ENCODE measurements at places on chromosomes 4 and X.

- DNase-seq, result no peak
Measured at GRCh38 chr4:38366997-38367396, 297.0 kb upstream of the KLF3 start.

DNA sequence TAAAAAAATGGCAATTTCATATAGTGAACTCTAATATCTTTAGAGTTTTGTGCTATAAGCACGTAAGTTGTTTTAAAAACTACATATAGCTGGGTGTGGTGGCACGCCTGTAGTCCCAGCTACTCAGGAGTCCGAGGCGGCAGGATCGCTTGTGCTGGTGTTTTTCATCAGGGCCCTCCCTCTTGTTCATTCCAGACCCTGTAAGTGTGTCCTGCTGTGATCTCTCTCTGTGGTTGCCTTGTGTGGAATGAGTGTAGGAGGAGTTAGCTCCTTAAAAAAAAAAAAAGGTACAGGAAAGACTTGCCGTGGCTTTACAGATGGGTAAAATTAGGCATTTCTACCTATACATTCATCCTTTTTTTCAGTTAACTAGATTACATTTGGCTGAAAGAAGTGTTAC, 35.4 kb downstream of the RBBP7 start:
- DNase-seq, result no peak

- no peak for DNase-seq
Measured at GRCh38 chr4:150909116-150909515, 106.0 kb downstream of the LRBA start.

- no peak for DNase-seq
Measured at GRCh38 chr4:91935217-91935616, 368.5 kb upstream of the GRID2 start.

DNA sequence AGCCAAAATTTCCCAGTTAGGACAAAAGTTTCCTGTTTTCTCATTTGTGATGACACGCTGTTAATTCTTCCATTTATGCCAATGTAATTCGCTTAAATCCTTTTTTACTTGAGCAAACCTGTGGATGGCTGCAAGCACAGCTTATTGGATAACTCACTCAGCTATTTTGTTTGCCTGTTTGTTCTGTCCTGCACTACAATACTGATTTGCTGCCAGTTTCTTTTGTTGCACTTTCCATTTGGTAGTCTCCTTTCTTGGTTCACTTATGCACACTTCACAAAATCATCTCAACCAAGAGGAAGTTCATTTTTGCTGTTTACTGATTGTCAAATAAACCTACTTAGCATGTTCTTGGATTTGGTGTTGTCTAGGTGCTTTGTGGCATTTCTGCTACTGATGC, 40.3 kb downstream of the MFAP3L start:
- no peak for DNase-seq

GRCh38 chr4:137892134-137892533, 350.0 kb downstream of the SLC7A11 start:
- no peak for DNase-seq

GRCh38 chrX:71941145-71941544, 30.5 kb downstream of the NHSL2 start:
- no peak for DNase-seq

DNA sequence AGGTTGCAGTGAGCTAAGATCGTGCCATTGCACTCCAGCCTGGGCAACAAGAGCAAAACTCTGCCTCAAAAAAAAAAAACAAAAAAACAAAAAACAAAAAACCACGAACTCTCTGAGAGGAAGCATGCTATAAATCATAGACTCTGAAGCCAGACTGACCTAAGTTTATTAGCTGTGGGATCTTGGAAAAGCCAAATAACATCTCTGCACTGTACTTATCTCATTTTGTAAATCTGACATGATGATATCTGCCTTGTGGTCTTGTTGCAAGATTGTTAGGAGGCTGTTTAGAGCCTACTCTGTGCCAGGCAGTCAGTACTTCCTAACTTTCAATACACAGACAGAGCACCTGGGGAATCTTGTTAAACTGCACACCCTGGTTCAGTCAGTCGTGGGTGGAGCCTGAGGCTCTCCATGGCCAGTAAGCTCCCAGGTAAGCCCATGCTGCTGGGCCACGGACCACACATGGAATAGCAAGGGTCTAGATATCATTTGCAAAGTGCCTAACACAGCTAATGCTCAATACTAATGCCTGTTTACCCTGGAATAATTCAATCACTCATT, 107.6 kb upstream of the SMIM10 start:
- no peak for DNase-seq

- DNase-seq, result no peak
Measured at GRCh38 chrX:140091125-140091886, 126.0 kb upstream of the CXorf66 start.

GRCh38 chr4:185803022-185803421, 9.0 kb downstream of the SORBS2 start:
- DNase-seq, result no peak

- no peak for DNase-seq
Measured at GRCh38 chr4:86271057-86271456, 88.8 kb downstream of the MAPK10 start.

- DNase-seq, result no peak
Measured at GRCh38 chr4:16739997-16740624, 158.3 kb downstream of the LDB2 start.

- no peak for DNase-seq
Measured at GRCh38 chr4:102316585-102316984, 28.7 kb downstream of the SLC39A8 start.

DNA sequence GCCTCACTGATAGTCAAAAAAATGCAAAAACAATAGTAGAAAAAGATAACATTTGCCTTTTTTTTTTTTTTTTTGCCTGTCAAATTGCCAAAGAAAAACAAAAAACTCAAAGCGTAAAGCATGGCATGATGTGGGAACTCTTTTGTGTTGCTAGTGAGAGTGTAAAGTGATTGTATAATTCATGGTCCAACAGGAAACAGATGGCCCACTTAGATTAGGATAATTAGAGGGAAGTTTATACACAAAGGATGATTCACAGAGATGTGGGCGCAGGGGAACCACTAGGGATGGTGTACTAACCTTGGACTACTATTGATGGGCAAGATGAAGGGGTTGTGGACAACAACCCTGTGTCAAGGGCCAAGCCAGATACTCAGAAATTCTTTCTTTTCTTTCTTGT, 16.4 kb downstream of the MCUB start:
- peak; percentile 51 for DNase-seq

DNA sequence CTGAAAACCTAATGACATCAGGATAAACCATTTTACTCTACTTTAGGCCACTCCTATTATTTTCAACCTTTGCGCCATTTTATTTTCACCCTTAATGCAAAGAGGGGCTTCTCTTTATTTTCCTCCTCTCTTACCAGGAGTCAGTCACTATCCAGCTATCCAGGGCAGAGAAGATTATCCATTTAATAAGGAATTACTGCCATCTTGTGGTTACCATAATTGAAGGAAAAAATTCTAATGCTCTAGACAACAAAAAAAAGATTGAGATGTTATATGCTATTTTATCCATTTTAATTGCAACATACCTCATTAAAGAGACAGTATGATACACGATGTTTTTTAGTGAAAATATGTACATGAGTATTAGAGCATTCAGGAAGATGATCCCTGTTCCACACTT, 514.5 kb upstream of the FAM241A start:
- DNase-seq, result no peak

DNA sequence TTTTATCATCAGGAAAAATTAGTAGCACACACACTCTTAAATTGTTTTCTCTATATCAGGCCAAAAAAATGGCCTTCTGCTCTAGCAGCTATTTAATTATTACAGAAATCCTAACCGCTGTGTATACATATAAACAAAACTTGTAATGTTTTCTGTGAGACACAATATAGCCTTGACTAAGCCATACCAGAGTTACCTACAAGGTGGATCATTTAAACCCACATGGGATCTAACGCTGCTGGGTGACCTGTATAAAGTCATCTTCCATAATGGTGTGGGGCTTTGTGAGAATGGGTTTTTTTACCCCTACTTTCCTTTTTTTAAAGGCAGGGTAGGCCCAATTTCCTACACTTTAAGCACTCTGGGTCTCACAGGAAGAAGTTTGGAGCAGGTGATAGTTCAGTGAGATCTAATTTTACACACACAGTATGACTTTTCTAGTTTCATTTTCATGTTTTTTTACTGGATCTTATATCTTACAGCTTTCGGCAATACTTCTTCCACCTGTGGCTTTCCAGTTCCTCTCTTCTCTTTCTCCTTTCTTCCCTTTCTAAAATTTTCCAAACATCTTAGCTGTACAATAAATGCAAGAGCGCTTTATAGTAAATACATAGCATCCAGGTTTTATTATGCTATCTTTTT, 66.9 kb upstream of the MMAA start:
- no peak for DNase-seq

DNA sequence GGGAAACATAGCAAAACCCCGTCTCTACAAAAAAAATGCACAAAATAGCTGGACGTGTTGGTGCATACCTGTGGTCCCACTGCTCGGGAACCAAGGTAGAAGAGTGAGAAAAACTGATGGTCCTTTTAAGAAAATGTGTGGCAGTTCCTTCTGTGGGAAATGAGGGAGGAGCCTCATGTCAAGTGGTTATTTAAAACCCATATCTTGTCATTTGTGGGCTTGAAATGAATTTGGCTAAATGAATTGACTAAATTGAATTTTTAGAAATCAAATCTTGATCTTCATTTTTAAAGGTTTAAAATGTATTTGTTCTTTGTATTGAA, 16.2 kb upstream of the LAMP2 start:
- DNase-seq, result no peak

GRCh38 chrX:48595929-48596328, 1.4 kb upstream of the WDR13 start:
- no peak for DNase-seq

- no peak for DNase-seq
Measured at GRCh38 chrX:84974803-84975202, 28.9 kb upstream of the APOOL start.

GRCh38 chr4:6476893-6477292, 4.5 kb upstream of the PPP2R2C start:
- no peak for DNase-seq

- DNase-seq, result no peak
Measured at GRCh38 chr4:165364452-165365080, 14.2 kb upstream of the CPE start.

- no peak for DNase-seq
Measured at GRCh38 chr4:78143634-78144033, 86.5 kb downstream of the FRAS1 start.

DNA sequence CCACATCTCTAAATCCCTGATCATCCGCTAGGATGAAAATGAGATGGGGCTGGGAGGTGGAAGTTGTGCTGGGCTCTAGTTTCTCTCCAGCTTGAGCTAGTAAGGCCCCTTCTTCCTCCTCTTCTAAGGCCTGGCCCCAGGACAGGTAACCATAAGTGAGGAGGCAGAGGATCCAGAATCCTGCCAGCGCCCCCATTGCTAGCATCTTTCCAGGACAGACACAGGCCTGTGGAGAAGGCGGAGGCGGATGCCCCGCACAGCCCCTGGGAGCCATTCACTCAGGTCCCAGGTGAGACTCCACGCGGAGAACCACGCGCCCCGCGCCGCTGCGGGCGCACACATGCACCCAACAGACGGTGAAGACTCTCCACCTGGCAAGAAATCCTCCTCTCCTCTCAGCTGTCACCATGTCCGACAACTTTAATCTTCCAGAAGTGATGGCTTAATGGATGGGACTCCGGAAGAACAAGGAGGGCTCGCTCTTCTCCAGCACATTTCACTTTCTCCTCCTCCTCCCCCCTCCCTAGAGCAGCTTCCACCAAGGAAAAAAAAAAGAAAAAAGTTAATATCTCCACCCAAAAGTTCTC, 793 bp downstream of the ARSJ start:
- DNase-seq, result no peak

- DNase-seq, result peak; percentile 73
Measured at GRCh38 chrX:68841251-68842049, 12.6 kb downstream of the EFNB1 start.

DNA sequence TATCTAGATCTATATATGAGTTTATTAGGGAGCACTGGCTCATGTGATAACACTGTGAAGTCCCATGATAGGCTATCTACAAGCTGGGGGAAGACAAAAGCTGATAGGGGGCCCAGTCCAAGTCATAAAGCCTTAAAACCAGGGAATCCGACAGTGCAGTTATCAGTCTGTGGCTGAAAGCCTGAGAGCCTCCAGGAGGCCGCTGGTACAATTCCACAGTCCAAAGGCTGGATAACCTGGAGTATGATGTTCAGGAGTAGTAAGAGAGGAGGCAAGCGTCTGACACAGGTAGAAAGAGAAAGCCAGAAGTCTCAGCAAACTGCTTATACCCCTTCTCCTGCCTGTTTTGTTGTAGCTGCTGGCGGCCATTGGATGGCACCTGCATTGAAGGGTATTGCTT, 177.6 kb upstream of the SPRY1 start:
- no peak for DNase-seq

All from NCI-H1105 (cell line).